Fibroblast of skin of back (primary cell): ENCODE measurements at places on chromosomes 3 and 15.

- no peak for DNase-seq
Measured at GRCh38 chr3:100269001-100269400, 8.2 kb downstream of the TBC1D23 start.

DNA sequence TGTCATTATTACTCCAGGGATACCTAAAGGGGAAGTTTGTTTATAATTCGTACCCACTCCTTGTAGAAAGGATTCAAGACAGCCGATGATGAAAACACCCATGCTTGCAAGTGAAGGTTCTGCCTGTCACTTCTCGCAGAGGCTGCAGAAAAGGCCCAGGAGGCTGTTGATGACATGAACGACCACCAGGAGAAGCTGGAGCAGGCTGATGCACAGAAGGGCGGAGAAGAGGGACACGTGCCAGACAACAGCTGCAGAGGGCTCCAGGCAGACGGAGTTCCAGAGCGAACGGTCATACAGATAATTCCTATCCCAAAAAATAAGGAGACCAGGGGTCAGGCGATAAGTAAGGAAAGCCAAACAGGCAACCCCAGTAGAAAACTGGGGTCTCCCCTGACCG, 5.7 kb upstream of the DYNLT2B start:
- peak; percentile 36 for DNase-seq

DNA sequence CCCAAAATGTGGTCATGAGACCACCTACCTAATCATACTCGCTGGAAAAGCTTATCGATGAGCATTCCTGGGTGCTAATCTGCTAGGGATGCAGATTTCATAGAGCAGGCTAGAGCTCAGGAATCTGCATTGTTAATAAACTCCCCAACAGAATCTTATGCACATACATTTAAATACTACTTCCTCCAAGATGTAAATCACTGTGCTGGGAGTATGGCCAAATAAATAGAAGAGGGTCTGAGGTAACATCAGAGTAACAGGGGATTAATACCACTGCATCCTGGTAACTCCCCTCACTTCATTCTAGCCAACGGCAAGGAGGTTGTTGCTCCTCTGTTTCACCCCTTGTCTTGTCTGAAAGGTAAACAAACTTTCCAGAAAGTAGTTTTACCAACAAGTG, 118.3 kb upstream of the SEMA6D start:
- no peak for DNase-seq

DNA sequence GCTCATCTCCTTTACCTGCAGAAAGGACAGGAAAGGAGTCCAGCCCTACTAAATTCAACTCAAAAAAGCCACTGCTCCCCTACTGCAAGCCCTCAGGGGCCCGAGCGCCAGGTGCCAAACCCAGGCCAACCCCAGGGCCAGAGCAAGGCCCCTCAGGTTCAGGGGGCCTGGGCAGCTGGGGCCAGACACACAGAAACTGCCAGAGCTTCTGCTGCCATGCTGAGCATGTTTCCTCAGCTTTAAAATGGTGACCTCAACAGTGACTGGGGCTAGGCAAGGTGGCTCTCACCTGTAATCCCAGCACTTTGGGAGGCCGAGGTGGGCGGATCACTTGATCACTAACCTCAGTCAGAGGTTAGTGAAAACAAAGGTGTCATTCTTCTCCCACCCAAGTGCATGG, 38.8 kb downstream of the KLHL25 start:
- no peak for DNase-seq

GRCh38 chr3:171935261-171936123, 92.3 kb downstream of the TMEM212 start:
- no peak for DNase-seq

GRCh38 chr3:51966922-51967383, 301 bp downstream of the PCBP4 start:
- DNase-seq = no peak
